ENCODE measurements at places on chromosomes 2 and 18. TPM values are rescaled to one million over a fixed set of nuclear protein-coding genes. Genes with fewer than 3 reads are reported as not detected.

Gene SKOR2
- total RNA-seq: not detected

Gene MOGAT1
- total RNA-seq: 2.2 TPM

Gene RTKN
- total RNA-seq: 32.3 TPM

Gene FOXD4L1
- total RNA-seq: 0.78 TPM

Gene UCN
- total RNA-seq: 2.8 TPM

- no peaks in the 10 kb centered on the region for H3K4me1 ChIP-seq
- H3K27ac ChIP-seq: no peak overlapping the region
- H3K27me3 ChIP-seq: no peaks in the 10 kb centered on the region
- DNase-seq: no peak
Measured at GRCh38 chr18:48238636-48239035, 170.5 kb downstream of the ZBTB7C start.

DNA sequence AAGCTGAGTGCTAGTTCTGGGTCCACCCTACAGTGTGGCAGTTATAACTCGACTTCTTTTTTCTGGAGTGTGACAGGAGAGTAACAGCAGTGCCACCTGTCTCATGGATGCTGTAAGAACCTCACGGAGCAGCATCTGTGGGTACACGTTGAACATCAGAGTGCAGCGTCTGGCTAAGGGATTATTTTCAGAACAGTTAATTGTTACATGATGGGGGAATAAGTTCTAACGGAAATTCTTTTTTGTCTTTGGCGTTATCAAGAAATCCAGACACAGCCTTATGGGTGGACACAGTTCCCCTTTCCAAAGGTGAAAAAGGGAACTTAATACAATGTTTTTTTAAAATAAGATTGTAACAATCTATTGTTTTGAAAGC is 28.3 kb upstream of the TOGARAM2 start:
- no peaks in the 10 kb centered on the region for H3K27me3 ChIP-seq
- DNase-seq: no peak
- H3K27ac ChIP-seq: peak overlapping the region; percentile 71
- H3K4me3 ChIP-seq: no peak overlapping the region
- H3K4me1 ChIP-seq: peaks cover 20% of the 10 kb centered on the region
- peaks cover 14% of the 10 kb centered on the region for H3K36me3 ChIP-seq

DNA sequence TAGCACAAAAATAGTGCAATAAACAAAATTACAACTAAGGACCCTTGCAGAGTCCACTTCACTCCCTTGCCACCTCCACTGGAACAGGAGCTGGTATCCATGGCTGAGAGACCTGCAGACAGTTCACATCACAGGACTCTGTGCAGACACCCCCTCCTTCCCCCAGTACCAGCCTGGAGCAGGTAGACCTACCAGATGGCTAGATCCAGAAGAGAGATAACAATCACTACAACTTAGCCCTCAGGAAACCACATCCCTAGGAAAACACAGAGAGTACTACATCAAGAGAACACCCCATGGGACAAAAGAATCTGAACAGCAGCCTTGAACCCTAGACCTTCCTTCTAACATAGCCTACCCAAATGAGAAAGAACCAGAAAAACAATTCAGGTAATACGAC is 49.8 kb downstream of the FBXO15 start:
- no peaks in the 10 kb centered on the region for H3K4me1 ChIP-seq
- no peak overlapping the region for H3K27ac ChIP-seq
- no peaks in the 10 kb centered on the region for H3K36me3 ChIP-seq
- no peak for DNase-seq

GRCh38 chr18:79591032-79591308 is 88.6 kb upstream of the CTDP1 start:
- H3K36me3 ChIP-seq: no peaks in the 10 kb centered on the region
- no peaks in the 10 kb centered on the region for H3K4me1 ChIP-seq
- no peak overlapping the region for H3K4me3 ChIP-seq
- H3K27ac ChIP-seq: no peak overlapping the region
- no peak for DNase-seq
- H3K27me3 ChIP-seq: peaks cover 5% of the 10 kb centered on the region

GRCh38 chr2:217688494-217688893 is 314.3 kb downstream of the TNS1 start:
- H3K4me1 ChIP-seq: peaks cover 16% of the 10 kb centered on the region
- no peak for DNase-seq
- H3K4me3 ChIP-seq: no peak overlapping the region
- H3K27me3 ChIP-seq: no peaks in the 10 kb centered on the region
- H3K27ac ChIP-seq: peak overlapping the region; percentile 34
- H3K36me3 ChIP-seq: no peaks in the 10 kb centered on the region

- no peak for DNase-seq
- no peak overlapping the region for H3K27ac ChIP-seq
- no peaks in the 10 kb centered on the region for H3K4me1 ChIP-seq
- no peak overlapping the region for H3K4me3 ChIP-seq
- no peaks in the 10 kb centered on the region for H3K36me3 ChIP-seq
- no peaks in the 10 kb centered on the region for H3K27me3 ChIP-seq
Measured at GRCh38 chr18:24472591-24472990, 12.2 kb downstream of the HRH4 start.

DNA sequence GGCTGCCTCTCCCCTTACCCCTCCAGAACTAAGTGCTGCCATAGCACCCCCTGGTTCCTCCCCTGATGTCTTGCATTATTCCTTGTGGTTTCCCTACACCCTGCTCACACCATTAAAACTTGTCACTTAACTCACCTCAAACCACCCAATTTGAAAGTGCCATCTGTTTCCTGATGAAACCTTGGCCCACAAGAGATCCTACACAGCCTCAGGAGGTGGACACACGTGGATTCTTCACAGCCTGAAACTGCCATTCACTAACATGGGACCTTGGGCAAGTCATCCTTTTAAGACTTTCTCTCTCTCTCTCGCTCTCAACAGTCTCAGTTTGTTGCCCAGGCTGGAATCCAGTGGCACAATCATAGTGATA is 27.5 kb upstream of the FAM124B start:
- H3K36me3 ChIP-seq: no peaks in the 10 kb centered on the region
- DNase-seq: no peak
- H3K27ac ChIP-seq: no peak overlapping the region
- no peaks in the 10 kb centered on the region for H3K4me1 ChIP-seq
- H3K27me3 ChIP-seq: no peaks in the 10 kb centered on the region

DNA sequence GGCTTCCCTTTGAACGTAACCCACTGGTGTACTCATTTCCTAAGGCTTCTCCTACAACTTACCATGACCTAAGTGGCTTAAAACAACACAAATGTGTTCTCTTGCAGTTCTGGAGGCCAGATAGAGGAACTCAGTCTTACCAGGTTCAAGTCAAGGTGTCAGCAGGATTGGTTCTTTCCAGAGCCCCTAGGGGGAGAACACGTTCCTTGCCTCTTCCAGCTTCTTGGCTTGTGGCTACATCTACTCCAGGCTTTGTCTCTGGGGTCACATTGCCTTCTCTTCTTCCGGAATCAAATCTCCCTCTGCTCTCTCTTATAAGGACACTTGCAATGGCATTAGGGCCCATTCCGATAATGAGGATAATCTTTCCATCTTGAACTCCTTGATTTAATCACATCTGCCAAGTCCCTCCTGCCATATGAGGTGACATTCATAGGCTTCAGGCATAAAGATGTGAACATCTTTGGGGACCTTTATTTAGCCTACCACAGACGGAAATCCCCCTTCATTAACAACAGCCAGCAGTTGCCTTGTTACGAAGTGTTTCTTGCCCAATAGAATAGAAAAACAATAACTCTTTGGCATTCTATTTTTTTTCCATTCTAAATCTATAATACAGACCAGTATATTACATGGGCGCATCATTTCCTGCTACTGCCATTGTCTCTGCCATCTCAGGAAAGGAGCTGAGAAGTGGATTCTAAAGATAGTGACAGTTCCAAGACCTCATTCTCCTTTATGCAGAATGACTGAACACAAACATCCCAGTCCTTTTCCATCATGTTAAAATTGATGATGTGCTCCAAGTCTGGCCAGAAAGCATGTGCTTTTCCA is 362.0 kb downstream of the ZNF521 start:
- no peaks in the 10 kb centered on the region for H3K27me3 ChIP-seq
- no peak for DNase-seq
- no peaks in the 10 kb centered on the region for H3K36me3 ChIP-seq
- no peak overlapping the region for H3K4me3 ChIP-seq

DNA sequence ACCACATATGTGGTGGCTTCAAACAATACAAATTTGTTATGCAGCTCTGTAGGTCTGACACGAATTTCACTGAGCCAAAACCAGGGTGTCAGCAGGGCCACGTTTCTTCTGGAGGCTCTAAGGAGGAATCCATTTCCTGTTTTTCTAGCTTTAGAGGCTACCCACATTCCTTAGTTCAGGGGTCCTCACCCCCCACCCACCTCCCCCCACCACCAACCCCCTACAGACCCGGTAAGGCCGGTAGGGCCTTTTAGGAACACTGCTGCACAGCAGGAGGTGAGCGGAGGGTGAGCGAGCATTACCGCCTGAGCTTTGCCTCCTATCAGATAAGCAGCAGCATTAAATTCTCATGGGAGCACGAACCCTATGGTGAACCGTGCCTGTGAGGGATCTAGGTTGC is 10.6 kb upstream of the SLC39A10 start:
- H3K36me3 ChIP-seq: no peaks in the 10 kb centered on the region
- no peak overlapping the region for H3K27ac ChIP-seq
- H3K4me3 ChIP-seq: no peak overlapping the region
- H3K4me1 ChIP-seq: no peaks in the 10 kb centered on the region
- no peaks in the 10 kb centered on the region for H3K27me3 ChIP-seq
- no peak for DNase-seq

GRCh38 chr2:6525475-6525964 is 340.2 kb downstream of the CMPK2 start:
- no peaks in the 10 kb centered on the region for H3K36me3 ChIP-seq
- no peak overlapping the region for H3K27ac ChIP-seq
- no peak for DNase-seq
- H3K4me1 ChIP-seq: no peaks in the 10 kb centered on the region
- H3K4me3 ChIP-seq: no peak overlapping the region

- DNase-seq: no peak
- no peak overlapping the region for H3K4me3 ChIP-seq
- H3K27me3 ChIP-seq: no peaks in the 10 kb centered on the region
- peaks cover 23% of the 10 kb centered on the region for H3K36me3 ChIP-seq
- no peak overlapping the region for H3K27ac ChIP-seq
Measured at GRCh38 chr2:232030229-232030628, 68.7 kb downstream of the DIS3L2 start.

DNA sequence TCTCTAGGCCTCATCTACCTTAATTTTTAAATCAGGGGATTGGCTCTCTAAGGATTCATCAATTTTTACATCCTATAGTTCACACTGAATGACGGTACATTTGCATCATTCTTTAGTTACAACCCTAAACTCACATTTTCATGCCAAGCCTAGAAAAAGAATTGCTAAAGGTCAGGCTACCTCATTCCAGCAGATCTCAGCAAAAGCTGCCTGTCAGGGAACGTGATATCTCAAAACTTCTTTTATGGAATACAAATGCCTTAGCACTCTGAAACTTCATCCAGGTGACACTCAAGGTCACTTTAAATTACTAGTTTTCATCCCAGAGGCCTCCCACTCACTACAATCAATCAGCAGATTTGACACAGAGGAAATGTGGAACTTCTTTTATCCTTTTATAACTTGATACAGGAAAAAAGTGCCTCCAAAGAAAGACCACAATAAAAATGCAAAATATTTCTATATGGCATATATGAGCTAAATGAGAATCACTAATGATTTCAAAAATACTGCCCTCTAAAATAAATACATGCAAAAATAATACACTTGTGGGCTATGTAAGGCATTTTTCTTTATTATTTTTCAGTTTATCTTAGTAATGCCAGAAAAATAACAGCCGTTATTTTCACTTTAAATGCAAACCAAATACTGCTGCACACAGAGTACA is 91.5 kb downstream of the ARHGEF33 start:
- H3K4me1 ChIP-seq: no peaks in the 10 kb centered on the region
- H3K27ac ChIP-seq: no peak overlapping the region
- no peak overlapping the region for H3K4me3 ChIP-seq

All from upper lobe of right lung (tissue), 1 donor.